ENCODE measurements at places on chromosomes 2 and 18. TPM values are rescaled to one million over a fixed set of nuclear protein-coding genes. Genes with fewer than 3 reads are reported as not detected.

The CLEC4F gene
- not detected for total RNA-seq

The CYTIP gene
- total RNA-seq: 1.3 TPM

The POMC gene
- 0.44 TPM for total RNA-seq

The ACVR1C gene
- total RNA-seq: 0.64 TPM

The TPO gene
- total RNA-seq: 1.2 TPM

The STPG4 gene
- total RNA-seq: 0.16 TPM

The DHRS9 gene
- 23.8 TPM for total RNA-seq

The IL1RL1 gene
- total RNA-seq: 2.8 TPM

The XDH gene
- total RNA-seq: 39.7 TPM

The EFR3B gene
- total RNA-seq: 0.48 TPM

The TMEM37 gene
- total RNA-seq: 6.0 TPM

The CLASP1 gene
- 31.0 TPM for total RNA-seq

The WNT6 gene
- total RNA-seq: not detected

The CCL20 gene
- 2.8 TPM for total RNA-seq

The HRH4 gene
- 0.28 TPM for total RNA-seq

The ANO7 gene
- total RNA-seq: 0.12 TPM
